ENCODE measurements at places on chromosomes 13 and 19.

DNA sequence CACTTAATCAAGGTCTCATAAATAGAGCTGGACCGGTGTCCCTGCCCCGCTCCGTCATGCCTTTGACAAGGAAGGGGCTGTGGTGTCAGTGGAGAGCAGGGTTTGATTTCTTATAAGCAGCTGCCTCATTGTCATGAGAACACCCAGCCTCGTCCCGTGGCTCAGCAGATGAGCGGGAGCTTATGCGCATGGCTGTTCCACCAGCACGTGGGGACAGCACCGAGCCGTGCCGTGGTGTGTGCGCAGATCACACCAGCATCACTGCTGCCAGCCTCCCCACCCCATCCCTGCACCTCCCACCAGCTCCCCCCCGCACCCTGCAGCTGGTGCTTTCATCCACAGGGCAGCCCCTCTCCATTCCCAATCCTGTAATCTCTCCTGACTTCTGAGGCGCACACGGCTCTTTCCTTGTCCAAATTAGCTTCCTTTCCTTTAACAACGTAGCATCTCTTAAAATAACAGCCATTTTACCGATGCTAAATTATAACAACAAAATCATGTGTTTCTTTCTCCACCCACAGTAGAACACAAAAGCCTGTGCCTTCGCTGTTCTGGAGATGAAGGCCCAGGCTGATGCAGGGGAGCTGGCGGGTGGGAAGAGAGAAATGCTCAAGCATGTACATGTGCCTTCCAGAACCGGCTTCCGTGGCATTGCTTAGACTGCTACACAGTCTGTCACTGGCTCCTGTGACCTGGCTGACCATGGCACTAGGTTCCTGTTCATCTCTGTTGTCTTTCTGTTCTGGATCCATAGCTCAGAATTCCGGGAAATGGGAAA is 96.8 kb downstream of the RAB20 start:
- no peak for DNase-seq

GRCh38 chr13:45564133-45564776 is 51.3 kb downstream of the ERICH6B start:
- no peak for DNase-seq

DNA sequence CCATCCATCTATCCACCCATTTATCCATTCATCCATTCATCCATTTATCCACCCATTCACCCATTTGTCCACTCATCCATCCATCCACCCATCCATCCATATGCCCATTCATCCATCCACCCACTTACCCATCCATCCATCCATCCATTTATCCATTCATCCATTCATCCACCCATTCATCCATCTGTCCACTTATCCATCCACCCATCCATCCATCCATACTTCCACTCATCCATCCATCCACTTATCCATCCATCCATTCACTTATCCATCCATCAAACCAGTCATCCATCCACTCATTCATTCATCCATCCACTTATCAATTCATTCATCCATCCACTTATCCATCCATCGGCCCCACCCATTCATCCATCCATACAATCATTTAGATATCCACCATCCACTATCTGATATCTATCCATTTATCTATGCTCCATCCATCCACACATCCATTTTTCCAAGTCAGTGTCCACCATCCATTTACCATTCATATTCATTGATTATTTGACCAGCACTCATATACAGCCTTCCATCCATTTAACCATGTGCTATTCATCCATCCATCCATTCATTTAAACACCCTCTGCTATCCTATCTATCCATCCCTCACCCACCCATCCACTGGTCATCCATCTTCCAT is 2.8 kb downstream of the TMEM221 start:
- no peak for DNase-seq

GRCh38 chr19:29285878-29286277 is 72.9 kb upstream of the UQCRFS1 start:
- DNase-seq: peak; percentile 73

GRCh38 chr13:79481685-79482052 is 714 bp downstream of the NDFIP2 start:
- DNase-seq: no peak

DNA sequence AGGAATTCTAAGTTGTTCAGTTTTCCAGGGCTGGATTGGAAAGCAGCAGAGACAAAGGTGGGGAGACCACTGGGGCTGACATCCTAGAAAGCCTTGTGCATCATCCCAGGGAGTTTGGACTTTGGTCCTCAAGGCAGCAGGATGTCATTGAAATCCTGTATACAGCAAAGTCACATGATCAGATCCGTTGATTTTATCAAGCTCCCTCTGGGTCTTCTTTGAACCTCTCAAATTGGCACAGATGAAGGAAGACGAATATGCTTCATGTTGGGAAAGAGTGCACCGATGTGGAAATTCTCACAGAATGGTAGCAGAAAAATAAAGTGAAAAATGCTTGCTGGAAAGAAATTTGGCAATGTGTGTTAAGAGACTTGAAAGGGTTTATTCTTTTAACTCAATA is 149.8 kb upstream of the TMTC4 start:
- DNase-seq: no peak

- no peak for DNase-seq
Measured at GRCh38 chr19:49646586-49646985, 4.6 kb downstream of the SCAF1 start.

Measured in ecto neural progenitor cell (in vitro differentiated cells).